Aorta (tissue), 5 donors: ENCODE measurements at places on chromosomes 4 and X. TPM values are rescaled to one million over a fixed set of nuclear protein-coding genes. Genes with fewer than 3 reads are reported as not detected.
A peak's percentile ranks its signal among the peaks of the same experiment; 100 is the strongest.

The FMR1NB gene
- total RNA-seq = not detected

The MAGEB1 gene
- total RNA-seq = not detected

The WAS gene
- 19.9 TPM for total RNA-seq

DNA sequence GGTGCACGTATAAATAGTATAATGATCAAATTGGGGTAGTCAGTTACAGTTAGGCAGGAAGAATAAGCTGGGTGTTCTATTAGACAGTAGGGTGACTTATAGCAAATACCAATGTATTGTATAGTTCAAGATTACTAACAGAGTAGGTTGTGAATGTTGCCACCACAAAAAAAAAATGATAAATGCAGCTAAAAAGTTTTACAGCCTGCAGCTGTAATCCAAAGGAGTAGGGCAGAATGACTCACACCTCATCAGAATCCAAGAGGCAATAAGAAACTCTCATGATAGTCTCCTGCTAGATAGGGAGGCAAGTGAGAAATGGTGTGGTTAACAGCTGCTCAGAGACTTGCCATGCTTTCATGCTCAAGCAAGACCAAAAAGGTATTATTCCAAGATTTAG, 19.6 kb upstream of the TCEAL4 start:
- no peaks in the 10 kb centered on the region for H3K36me3 ChIP-seq
- DNase-seq = no peak
- H3K27me3 ChIP-seq = no peaks in the 10 kb centered on the region
- H3K27ac ChIP-seq = no peak overlapping the region
- H3K4me1 ChIP-seq = no peaks in the 10 kb centered on the region

GRCh38 chr4:110614173-110614963, 8.5 kb downstream of the PITX2 start:
- H3K36me3 ChIP-seq = no peaks in the 10 kb centered on the region
- no peaks in the 10 kb centered on the region for H3K27me3 ChIP-seq
- DNase-seq = no peak
- H3K4me3 ChIP-seq = no peak overlapping the region

GRCh38 chr4:61375301-61375700, 175.2 kb downstream of the ADGRL3 start:
- no peak overlapping the region for H3K4me3 ChIP-seq
- no peaks in the 10 kb centered on the region for H3K36me3 ChIP-seq
- no peak for DNase-seq
- H3K27me3 ChIP-seq = no peaks in the 10 kb centered on the region

DNA sequence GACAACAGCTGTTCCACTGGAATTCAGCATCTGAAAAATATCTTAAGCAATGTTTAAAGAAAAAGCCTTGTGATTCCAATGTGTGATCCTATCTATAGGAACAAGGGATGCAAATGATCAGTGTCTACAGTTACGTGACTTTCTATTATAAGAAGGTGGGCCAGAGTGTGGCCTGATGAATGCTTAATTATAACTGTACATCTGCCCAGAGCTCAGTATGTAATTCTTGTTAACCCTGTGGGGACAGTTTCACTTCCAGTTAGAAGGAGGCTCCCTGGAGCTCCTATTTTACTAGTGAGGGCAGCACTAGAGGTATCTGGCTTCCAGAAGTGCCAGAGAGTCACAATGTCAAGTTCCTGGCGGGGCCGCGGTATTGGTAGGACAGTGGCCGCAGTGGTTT, 288.5 kb downstream of the USP46 start:
- H3K4me1 ChIP-seq = no peaks in the 10 kb centered on the region
- no peak overlapping the region for H3K27ac ChIP-seq
- no peak overlapping the region for H3K4me3 ChIP-seq
- no peaks in the 10 kb centered on the region for H3K27me3 ChIP-seq
- H3K36me3 ChIP-seq = no peaks in the 10 kb centered on the region
- no peak for DNase-seq

GRCh38 chrX:31366041-31366440, 294.2 kb upstream of the FTHL17 start:
- H3K36me3 ChIP-seq = no peaks in the 10 kb centered on the region
- H3K4me1 ChIP-seq = no peaks in the 10 kb centered on the region
- H3K27me3 ChIP-seq = no peaks in the 10 kb centered on the region
- no peak overlapping the region for H3K4me3 ChIP-seq
- H3K27ac ChIP-seq = no peak overlapping the region

- H3K4me3 ChIP-seq = no peak overlapping the region
- DNase-seq = no peak
- no peaks in the 10 kb centered on the region for H3K27me3 ChIP-seq
- H3K4me1 ChIP-seq = no peaks in the 10 kb centered on the region
- H3K36me3 ChIP-seq = no peaks in the 10 kb centered on the region
- no peak overlapping the region for H3K27ac ChIP-seq
Observed at GRCh38 chr4:138299881-138300280, 57.7 kb upstream of the SLC7A11 start.

DNA sequence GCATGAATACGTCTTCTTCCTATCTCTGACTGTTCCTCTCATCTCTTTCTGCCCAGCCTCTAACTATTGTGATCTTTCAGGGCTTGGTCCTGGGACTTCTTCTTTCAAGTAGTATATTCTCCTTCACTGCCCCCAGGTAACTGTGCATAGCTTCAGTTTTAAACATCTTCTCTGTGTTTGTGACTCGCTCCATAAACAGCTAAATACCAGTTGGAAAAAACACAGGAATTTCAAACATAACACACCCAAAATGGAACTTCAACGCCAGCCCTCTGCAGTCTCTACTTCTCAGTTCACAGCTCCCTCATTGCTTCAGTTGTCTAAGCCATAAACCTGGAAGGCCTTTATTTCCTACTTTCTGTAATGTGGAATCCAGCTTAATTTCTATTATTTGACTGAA, 16.6 kb downstream of the TRIML2 start:
- H3K27me3 ChIP-seq = no peaks in the 10 kb centered on the region
- H3K4me1 ChIP-seq = no peaks in the 10 kb centered on the region
- H3K4me3 ChIP-seq = no peak overlapping the region
- no peaks in the 10 kb centered on the region for H3K36me3 ChIP-seq
- DNase-seq = no peak

- no peak overlapping the region for H3K27ac ChIP-seq
- no peak for DNase-seq
- H3K27me3 ChIP-seq = no peaks in the 10 kb centered on the region
- H3K36me3 ChIP-seq = no peaks in the 10 kb centered on the region
- no peaks in the 10 kb centered on the region for H3K4me1 ChIP-seq
Observed at GRCh38 chr4:101599620-101600019, 190.9 kb upstream of the BANK1 start.

GRCh38 chrX:133364196-133364595, 51.1 kb downstream of the GPC4 start:
- no peaks in the 10 kb centered on the region for H3K27me3 ChIP-seq
- no peak for DNase-seq
- H3K4me1 ChIP-seq = peaks cover 6% of the 10 kb centered on the region
- H3K27ac ChIP-seq = no peak overlapping the region

DNA sequence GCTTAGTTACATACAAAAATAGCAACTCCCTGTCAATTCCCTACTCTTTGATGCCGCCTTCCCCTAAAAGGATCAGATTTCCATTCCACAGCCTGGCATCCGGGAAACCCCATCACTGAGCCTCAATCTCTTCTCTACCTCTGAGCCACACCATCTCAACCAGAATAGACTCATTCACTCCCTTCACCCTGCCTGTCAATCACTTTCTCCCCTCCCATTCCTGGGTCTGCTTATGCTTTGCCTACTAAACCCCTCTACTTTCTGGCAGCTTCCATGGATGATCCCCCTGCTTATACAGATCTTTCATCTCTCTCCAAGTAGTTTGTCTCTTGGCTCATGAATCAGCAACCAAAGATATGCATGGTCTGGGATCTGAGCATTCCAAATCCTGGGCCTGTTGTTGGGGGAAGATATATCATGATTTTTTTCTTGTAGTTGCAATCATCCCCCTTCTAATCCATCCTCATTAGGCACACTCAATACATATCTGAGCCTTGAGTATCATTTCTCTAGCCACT, 2.6 kb downstream of the AMER1 start:
- H3K4me3 ChIP-seq = no peak overlapping the region
- H3K36me3 ChIP-seq = no peaks in the 10 kb centered on the region
- H3K4me1 ChIP-seq = no peaks in the 10 kb centered on the region
- no peak overlapping the region for H3K27ac ChIP-seq

- no peaks in the 10 kb centered on the region for H3K36me3 ChIP-seq
- H3K4me1 ChIP-seq = peaks cover 3% of the 10 kb centered on the region
- H3K27me3 ChIP-seq = no peaks in the 10 kb centered on the region
- H3K27ac ChIP-seq = peak overlapping the region; percentile 28
Observed at GRCh38 chrX:13688384-13688957, 457 bp upstream of the RAB9A start.

GRCh38 chr4:159944477-159944876, 841.6 kb downstream of the RAPGEF2 start:
- H3K4me3 ChIP-seq = no peak overlapping the region
- H3K4me1 ChIP-seq = no peaks in the 10 kb centered on the region
- DNase-seq = no peak
- no peaks in the 10 kb centered on the region for H3K27me3 ChIP-seq
- H3K36me3 ChIP-seq = no peaks in the 10 kb centered on the region

DNA sequence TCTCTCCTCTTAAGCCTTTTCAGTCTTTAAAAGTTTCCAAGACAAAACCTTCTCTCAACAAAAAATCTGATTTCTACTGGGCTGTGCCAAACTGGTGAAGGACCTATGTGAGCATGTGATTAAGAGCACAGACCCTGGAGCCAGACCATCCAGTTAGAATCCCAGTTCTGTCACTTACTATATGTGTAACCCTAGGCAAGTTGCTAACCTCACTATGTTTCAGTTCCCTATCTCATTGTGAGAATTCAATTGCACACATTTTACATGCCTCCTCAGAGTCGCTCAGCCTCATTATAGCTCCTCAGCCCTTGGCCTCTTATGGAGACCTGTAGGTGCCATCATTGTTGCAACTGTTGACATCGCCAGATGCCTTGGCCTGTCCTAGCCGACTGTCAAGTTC, 54.1 kb upstream of the VEGFD start:
- no peak for DNase-seq
- H3K4me3 ChIP-seq = no peak overlapping the region
